ENCODE measurements at places on chromosomes 5 and 9.

DNA sequence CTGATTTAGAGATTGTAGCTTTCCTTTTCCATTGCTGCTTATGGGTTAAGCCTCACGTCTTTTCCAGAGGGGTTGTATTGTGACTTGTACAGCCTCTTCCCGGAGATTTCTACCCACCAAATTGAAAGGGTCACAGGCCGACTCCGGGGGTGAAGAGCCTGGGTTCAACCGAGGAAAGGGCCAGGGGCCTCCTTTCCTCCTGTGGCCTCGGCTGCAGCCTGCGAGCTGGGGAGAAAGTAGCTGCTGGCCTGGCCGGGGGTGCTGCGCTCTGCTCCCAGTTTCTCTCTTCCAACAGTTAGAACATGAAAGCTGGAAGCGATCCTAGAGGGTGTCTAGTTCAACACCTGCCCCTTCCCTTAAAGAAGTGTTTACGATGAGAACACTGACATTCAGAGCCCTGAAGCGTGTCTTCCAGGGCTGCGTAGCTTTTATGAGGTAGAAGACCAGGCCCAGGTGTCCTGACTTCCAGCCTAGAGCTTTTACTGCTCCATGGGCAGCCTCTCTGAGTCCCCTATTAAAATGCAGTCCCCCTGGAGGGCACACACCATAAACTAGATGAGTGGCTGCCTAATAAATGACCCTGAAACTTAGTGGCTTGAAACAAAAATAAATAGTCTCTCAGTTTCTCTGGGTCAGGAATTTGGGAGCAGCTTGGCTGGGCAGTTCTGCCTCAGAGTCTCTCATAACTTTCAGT is 56.9 kb downstream of the ACER2 start:
- no peak for DNase-seq

GRCh38 chr9:3193791-3194190 is 332.0 kb downstream of the RFX3 start:
- no peak for DNase-seq

DNA sequence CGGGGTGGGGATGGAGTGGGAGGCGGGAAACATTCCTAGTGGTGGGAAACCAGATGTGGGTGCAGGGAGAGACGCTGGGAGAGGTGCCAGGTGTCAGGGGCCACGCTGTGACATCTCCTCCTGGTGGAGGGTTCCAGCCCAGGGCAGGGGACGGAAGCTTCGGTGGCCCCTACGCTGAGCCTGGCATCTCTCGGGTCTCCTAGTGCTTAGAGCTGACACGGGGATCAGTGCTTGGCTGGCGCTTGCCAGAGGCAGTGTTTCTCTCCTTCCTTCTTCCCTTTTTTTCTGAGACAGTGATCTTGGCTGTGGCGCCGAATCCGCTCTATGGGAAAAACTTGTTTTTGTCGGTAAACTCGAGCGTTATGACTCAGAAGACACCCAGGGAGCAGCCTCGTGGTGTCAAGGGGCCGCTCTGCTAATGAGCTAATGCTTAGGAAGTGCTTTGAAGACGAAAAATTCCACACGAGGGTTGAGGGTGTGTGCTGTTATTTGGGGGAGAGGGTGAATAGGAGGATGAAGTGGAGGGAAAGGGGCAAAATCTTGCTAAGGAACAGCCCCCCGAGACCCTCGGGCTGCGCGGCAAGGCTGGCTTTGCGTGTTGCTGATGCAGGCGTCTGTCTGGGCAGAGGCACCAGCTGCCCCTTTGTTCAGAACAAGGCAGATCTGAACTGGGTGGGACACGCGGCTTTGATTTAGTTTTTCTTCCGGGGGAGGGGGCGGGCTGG is 20.4 kb upstream of the IER5L start:
- no peak for DNase-seq

GRCh38 chr9:99158629-99159028 is 53.7 kb downstream of the TGFBR1 start:
- no peak for DNase-seq

DNA sequence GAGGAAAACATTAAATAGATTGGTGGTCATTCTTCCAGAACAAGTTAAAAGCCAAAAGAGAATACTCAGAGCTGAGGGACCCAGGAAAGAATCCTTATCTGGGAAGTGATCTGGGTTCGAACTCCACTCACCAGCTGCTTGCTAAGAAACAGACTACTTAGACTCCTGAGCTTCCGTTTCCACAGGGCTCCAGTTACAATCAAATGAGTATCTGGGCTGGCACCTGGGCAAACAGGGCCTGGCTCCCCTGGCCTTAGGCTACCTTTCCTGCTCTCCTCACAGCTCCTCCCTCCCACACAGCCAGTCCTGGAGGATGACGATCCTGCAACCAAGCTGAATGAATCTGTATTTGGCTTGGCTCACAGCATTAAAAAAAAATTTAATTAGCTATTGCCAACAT is 2.5 kb downstream of the MAPK9 start:
- DNase-seq, result no peak

DNA sequence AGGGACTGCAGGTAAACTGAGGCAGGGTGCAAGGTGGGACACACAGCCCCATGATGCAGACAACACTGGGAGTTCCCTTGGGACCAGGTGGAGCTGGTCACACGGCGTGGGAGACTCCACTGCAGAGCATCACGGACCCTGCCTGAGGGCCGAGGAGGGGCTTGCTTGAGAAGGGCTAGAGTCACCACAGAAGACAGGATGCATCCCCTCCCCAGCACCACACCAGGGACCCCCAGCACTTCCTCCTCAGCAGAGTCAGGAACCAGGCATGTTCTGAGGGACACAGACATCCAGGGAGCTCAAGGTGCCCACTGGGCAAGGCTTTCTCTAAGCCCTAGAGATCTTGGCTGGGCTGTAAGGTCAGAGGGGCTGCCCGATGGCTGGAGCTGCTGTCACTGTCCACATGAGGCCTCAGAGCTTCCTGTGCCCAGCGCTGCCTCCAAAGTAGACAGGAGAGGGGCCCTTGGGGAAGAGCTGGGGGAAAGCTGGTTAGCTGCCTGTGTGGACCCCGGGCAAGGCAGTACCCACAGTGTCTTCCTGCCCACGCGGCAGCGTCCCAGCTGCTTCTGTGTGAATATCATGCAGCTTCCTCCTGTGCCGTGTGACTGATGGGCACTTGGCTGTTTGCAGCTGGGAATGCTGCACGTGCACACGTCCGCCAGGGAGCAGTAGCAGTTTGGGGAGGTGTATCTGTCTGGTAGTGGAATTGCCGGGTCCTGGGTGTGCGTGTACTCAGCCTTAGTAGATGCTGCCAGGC is 176.6 kb downstream of the CACNA1B start:
- DNase-seq, result no peak

DNA sequence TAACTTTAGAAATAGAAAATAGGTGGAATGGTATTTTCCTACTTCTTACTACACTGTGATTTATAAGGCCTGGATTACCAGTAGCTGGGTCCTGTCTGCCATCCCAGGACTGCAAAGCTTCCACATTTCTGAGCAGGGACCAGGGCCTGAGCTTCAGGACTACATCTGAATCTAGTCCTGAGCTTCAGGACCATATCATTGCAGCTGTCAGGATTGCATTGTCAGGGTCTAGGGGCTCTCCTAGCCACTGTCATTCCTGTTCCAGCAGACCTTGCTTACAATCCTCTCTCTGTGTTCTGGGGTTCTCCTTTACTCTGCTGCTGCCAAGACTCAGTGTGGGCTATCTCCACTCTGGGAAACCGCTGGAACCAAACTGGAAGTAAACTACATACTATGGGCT is 16.3 kb downstream of the RAB3C start:
- DNase-seq, result no peak

DNA sequence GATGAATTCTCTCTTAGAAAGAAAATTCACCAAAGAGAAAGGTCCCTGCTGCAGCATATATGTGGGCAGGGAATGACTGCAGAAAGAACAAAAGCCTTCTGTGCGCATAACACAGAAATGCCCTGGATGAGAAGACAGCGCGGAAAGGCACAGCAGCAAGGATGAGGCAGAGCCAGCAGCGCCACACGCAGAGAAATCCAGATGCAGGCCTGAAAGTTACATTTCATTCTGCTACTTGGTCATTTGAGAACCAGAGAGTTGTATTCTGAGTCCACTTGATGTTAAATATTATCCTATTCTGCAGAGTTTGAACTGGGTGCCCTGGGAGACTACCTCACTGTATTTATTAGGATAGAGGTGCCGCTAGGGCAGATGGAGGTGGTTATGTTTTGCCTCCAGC is 68.5 kb downstream of the GLDC start:
- no peak for DNase-seq

GRCh38 chr5:59760785-59761348 is 132.7 kb downstream of the PDE4D start:
- no peak for DNase-seq

- no peak for DNase-seq
These were observed at the start of gene HAVCR1 for GRCh38 chr5:157059093-157059539. TSS of gene HAVCR1 (minus strand) at chr5:157059116. CDS start at chr5:157057943, 1,173 bp downstream.

DNA sequence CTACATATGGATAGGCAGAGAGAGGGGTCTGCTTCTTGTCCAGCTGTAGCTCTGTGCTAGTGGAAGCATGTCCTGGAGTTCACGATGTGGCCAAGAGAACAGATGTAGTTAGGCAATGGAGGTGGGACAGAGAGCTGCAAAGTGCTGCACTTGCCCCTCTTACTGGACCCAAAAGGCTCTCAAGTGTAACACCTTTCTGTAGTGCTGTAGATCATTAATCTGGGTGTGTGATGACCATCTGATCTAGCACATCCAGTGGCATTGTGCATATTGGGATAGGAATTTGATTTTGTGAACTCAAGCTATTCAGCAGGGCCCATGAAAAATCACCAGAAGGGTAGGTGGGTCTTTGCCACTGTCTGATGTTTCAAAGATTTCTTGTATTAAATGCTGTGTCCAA is 151.4 kb downstream of the KDM4C start:
- DNase-seq, result no peak

DNA sequence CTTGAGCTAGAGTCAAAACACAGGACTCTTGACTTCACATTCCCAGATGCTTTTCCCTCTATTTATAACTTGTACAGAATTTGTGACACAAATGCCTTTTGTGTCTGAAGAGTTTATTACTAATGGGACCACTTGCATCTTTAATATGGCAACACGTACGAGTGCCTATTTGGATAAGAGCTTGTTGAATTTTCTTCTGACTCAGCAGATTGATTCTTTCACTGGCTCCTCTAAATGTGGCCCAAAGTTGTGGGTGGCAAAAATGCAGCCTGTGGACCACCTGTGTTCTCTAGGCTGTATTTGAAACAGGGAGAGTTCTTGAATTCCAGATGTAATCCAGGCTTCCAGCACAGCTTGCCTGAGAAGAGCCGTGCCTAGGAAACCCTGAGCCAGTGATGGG is 34.1 kb upstream of the ERCC6L2 start:
- DNase-seq, result no peak

DNA sequence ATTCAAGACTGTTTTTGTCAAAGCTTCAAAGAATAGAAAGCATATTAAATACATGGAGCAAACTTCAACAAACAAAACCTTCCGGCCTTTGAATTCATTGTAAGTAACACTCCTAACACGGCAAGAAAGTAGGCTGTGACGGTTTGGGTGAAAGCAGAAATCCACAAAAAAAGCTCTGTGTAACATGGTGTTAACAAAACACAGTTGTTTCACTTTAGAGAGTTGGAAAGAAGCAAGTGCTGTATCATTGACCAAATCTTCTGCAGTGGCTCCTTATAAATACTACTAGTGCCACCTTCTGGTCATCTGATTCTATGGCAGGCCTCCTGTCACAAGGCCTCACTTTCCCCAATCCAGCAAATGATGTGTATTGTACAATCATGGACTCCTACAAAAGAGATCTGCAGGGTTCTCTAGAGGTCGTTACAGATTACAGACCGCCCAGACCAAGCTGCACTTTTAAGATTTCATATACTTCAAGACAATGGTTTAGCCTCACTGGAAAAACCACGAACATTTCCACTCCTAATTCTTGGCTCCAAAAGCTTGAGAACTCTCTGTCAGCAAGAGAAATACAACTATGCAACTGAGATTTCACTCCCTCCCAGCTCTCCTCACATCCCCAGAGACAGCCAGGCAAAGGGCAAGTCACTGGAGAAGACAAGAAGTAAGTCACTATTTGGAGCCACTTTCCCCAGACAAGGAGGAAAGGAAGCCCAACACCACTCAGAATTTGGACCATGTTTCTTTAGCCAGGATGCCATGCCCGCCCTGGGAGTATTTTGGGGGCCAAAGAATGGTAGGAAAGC is 196.2 kb downstream of the DTWD2 start:
- no peak for DNase-seq

DNA sequence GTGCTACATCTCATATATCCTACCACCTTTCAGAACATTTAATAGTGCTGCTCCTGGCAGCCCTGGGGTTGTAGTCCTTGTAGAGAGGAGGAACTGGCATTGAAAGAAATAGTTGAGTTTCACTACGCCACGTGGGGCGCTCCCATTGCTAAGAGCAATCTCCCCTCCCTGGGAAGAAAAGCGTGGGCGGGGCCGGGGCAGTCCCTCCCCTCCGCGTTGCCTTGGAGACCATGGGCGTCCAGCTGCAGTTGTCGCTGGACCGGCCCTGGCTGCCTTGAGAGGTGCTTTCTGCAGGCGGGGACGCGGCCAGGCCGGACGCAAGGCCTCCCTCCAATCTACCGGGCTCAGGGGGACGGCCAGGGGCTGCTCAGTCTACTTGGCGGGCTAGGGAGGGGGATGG is 368 bp upstream of the CCDC180 start:
- DNase-seq, result no peak

Measured in naive thymus-derived CD8-positive, alpha-beta T cell (primary cell).